ENCODE measurements at places on chromosomes 4 and X. TPM values are rescaled to one million over a fixed set of nuclear protein-coding genes. Genes with fewer than 3 reads are reported as not detected.

DNA sequence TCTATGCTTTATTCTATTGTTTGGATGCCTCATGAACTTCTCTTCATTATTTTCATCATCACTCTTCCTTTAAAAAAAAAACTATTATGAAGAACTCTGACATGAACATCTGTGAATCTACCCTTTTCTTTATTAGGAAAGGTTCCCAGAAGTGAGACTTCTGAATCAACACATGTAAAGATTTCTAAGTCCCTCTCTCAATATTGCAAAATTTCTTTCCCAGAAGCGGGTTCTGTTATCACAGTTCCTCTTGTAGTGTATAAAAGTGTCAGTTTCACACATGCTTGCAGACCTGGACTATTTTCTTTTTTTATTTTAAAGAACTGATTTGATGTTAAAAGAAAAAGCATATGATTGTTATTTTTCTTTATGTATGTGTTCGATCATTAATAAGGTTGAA lies 330.8 kb upstream of the KLF3 start:
- no peak overlapping the region for H3K4me3 ChIP-seq
- H3K36me3 ChIP-seq = no peaks in the 10 kb centered on the region
- peaks cover 8% of the 10 kb centered on the region for H3K4me1 ChIP-seq
- DNase-seq = no peak

GRCh38 chr4:53608242-53608641 lies 17.0 kb upstream of the LNX1 start:
- no peaks in the 10 kb centered on the region for H3K36me3 ChIP-seq
- no peak overlapping the region for H3K4me3 ChIP-seq
- H3K27me3 ChIP-seq = no peaks in the 10 kb centered on the region
- DNase-seq = no peak

GRCh38 chr4:92059615-92060014 lies 244.2 kb upstream of the GRID2 start:
- DNase-seq = no peak
- H3K4me1 ChIP-seq = no peaks in the 10 kb centered on the region
- no peaks in the 10 kb centered on the region for H3K36me3 ChIP-seq
- no peak overlapping the region for H3K27ac ChIP-seq
- H3K27me3 ChIP-seq = no peaks in the 10 kb centered on the region

DNA sequence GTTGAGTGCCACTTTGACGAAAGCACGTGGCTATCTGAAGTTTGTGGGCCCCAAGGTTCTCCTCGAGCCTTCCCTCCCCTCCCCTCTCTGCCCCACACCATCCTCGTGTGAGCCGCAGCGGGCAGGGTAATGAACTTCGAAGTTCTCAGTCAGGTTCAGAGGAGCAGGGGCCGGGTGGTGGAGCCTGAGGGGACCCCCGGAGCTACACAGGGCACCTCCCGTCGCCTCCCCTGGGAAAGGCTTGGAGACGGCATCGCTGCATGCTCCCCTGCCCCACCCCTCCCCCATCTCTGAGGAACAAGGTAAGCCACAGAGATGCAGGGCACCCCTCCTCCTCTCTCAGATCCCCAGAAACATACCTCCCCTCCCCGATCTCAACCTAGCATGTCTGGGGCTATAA lies 2.8 kb upstream of the NKX1-1 start:
- no peaks in the 10 kb centered on the region for H3K4me1 ChIP-seq
- H3K36me3 ChIP-seq = peaks cover 4% of the 10 kb centered on the region
- H3K27ac ChIP-seq = no peak overlapping the region
- H3K4me3 ChIP-seq = no peak overlapping the region

TRIM60 gene
- total RNA-seq = not detected

MGAT4D gene
- total RNA-seq = not detected

Measured in progenitor cell of endocrine pancreas (in vitro differentiated cells).